GM04504 (cell line): ENCODE measurements at places on chromosomes 5 and 9.

GRCh38 chr5:160774666-160775315 is 77.2 kb downstream of the ATP10B start:
- DNase-seq, result no peak

DNA sequence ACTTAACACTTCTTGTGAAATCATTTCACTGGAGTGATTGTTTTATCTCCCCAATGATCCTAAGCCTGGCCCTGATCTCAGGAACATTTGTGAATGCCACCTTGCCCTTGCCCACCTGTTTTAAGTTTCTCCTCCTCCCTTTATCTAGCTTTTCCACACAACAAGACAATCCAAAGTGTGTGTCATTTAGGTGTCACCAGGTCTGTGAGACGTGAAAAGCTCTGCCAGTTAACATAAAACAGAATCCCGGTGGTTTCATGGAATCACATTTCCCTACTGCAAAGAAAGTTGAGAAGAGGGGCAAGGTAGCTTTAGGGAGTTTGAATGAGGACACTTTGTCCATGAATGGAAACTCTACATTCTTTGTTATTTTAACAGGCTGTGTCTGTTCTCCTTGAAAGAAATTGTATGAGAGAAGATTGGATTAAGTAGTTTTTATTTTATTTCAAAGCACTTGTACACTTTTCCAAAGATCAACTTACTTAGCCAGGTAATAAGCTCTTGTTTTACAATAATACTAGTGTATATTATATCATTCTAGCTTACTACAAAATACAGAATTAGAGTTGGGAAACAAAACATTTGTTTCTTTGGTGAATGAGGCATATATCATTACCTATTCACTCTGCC is 239.0 kb downstream of the ISL1 start:
- DNase-seq, result no peak

- no peak for DNase-seq
These were observed 25.6 kb downstream of the FBXW11 start for GRCh38 chr5:171980792-171981191.

GRCh38 chr5:118467103-118467502 is 521.2 kb downstream of the DTWD2 start:
- DNase-seq, result no peak
